Transverse colon (tissue), 4 donors: ENCODE measurements at places on chromosomes 16 and 17. TPM values are rescaled to one million over a fixed set of nuclear protein-coding genes. Genes with fewer than 3 reads are reported as not detected.

Gene PRSS36
- not detected for total RNA-seq

- H3K4me3 ChIP-seq = peak overlapping the region; percentile 93
- H3K36me3 ChIP-seq = no peaks in the 10 kb centered on the region
- peak; percentile 76 for DNase-seq
- H3K27me3 ChIP-seq = no peaks in the 10 kb centered on the region
- H3K27ac ChIP-seq = peak overlapping the region; percentile 91
Observed at GRCh38 chr17:75152922-75153779, 1.2 kb downstream of the JPT1 start.

Gene CPHXL2
- total RNA-seq = not detected

- no peaks in the 10 kb centered on the region for H3K36me3 ChIP-seq
- no peaks in the 10 kb centered on the region for H3K4me1 ChIP-seq
- no peak overlapping the region for H3K27ac ChIP-seq
- DNase-seq = no peak
- H3K4me3 ChIP-seq = no peak overlapping the region
Observed at GRCh38 chr16:77113835-77114234, 77.2 kb upstream of the MON1B start.

GRCh38 chr17:20302246-20302917 is 165.0 kb downstream of the LGALS9B start:
- no peak overlapping the region for H3K27ac ChIP-seq
- H3K4me3 ChIP-seq = no peak overlapping the region
- DNase-seq = no peak
- H3K4me1 ChIP-seq = no peaks in the 10 kb centered on the region
- H3K36me3 ChIP-seq = no peaks in the 10 kb centered on the region

Gene HEATR3
- total RNA-seq = 18.0 TPM

- DNase-seq = no peak
- H3K4me3 ChIP-seq = no peak overlapping the region
- no peaks in the 10 kb centered on the region for H3K4me1 ChIP-seq
- H3K27me3 ChIP-seq = no peaks in the 10 kb centered on the region
- no peak overlapping the region for H3K27ac ChIP-seq
Observed at GRCh38 chr16:76899767-76900166, 291.2 kb upstream of the MON1B start.
